ENCODE measurements at places on chromosomes 2 and 18.

GRCh38 chr2:187477051-187477450 lies 29.0 kb upstream of the CALCRL start:
- no peak for DNase-seq

GRCh38 chr2:42360493-42360889 lies 526 bp downstream of the COX7A2L start:
- no peak for DNase-seq

DNA sequence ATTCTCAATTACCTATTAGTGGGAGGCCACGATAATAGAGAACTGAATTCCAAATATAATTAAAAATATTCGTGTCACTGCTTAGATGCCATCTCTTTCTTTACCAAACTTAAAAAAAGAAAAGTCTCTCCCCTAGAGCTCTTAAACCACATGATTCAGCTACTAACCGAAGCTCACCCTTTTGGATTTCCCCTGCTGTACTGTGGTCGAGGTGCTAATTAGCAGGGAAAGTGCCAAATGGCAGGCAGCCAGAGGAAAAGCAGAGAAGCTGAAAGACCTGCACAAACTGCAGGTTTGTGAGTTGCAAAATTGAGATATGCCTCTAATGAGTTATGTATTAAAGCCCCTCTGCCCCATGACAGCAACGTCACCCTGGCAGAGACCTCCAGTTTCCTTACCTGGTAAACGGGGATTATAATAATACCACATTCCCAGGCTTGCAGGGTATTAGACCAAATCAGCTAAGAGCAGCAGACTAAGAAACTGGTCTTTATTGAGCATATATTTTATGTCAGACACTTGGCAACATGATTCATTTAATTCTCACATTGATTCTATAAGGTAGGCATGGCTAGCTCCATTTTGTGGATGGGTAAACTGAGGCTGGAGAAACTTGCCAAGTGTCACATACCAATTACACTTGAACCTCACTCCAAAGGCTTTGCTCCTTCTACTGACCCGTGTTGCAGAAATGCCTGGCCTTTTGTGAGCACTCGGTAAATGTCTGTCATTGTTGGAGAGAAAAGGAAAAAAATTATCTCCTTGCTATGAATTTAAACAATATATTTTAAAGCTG lies 259.7 kb downstream of the LPIN1 start:
- peak; percentile 71 for DNase-seq

DNA sequence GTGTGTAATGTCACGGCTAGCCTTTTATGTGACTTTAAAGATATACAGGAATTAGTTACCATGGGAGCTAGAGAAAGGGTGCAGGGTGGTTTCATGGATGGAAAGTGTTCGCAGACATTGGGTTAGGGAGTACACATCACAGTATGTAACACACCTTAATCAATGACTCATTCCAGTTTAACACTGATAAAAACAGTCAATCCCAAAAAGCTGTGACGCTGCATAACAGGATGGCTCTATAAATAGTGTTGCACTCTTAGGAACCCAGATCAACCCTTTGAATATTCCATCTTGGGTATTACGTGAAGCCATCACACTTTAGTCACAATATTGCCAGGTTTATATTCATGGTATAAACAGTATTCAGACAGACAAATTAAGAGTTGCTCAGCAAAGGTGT lies 33.6 kb downstream of the CAB39 start:
- no peak for DNase-seq

- DNase-seq, result no peak
Measured at GRCh38 chr18:13276530-13277520, 58.3 kb downstream of the LDLRAD4 start.

- no peak for DNase-seq
Measured at GRCh38 chr18:777021-777420, 35.0 kb downstream of the YES1 start.

DNA sequence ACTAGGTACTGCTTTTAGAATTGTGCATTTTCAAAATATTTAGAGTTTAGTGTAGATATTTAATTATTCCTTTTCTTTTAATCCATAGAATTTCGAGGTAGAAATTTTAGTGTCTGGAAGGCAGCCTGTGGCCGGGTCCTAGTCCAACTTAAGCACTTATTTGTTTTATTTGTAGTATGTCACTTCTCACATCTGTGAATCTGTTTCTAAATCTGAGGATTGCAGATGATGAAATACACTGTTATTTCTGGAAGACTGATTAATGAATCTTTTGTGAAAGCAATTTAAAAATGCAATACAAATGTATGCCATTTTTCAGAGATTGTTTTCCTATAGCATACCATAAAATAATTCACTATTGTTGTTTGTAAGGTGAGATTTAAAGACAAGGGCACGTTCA lies 483.9 kb upstream of the TRIB2 start:
- DNase-seq, result no peak
